ENCODE measurements at places on chromosomes 11 and 22.

DNA sequence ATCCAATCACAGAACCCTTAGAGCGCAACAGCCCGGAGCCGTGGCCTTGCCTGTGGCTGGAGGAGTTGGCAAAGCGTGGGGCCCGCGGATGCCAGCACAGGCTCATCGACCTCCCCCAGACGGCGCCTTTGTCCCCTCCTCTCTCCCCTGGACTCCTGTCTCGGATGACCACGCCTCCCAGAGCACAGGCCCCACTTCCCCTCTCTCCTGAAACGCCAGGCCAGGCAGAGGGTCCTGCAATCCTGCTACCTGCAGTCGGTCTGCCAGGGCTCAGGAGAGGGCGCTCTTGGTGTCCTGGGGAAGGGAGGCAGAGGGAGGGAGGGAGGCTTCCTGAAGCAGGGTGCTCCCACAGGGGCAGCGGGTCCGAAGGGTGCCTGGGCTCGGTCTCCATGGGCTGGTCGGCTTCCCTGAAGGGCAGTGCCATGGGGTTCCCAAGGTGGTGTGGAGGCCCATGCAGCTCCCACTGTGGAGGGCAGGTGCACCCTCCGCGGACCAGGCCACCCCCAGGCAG lies 16.6 kb upstream of the TTLL12 start:
- no peak for DNase-seq

DNA sequence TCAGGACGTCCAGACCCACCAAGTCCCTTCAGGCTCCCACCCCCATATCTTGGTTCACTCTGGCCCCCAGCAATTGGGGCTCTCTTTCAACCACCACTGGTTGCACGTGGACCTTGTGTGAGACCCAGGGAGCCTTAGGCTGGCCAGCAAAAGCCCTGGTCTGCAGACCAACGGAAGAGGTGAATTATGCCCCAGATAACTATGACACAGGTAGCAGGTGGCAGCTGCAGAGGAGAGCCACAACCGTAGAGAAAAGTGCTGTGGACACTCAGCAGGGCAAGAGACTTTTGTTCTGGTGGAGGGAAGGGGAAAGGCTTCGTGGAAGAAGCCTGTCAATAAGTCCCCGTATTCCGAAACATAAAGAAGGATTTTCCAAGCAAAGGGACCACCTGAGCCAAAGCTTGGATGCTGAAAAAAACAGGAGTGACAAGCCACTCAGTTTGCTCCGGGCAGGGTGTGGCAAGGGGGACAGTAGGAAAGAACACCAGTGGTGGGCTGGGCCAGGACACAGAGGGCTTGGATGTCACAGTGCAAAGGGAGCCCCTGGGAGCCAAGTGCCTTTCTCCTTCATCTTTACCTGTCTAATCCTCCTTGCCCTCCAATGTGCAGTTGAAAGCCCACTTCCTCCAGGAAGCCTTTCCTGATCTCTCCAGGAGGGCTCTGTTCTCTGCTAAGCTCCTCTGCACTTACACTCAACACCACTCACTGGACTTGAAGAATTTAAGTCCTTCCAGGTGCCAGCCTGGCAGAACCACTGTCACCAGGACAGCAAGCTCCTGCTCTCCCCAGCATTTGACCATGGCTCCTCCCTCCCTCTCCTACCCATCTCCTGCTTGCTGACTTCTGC lies 264.7 kb downstream of the BUD13 start:
- DNase-seq = no peak

GRCh38 chr22:48077699-48078098 lies 1315.2 kb downstream of the TBC1D22A start:
- no peak for DNase-seq

- DNase-seq = no peak
These were observed 37.3 kb downstream of the LRP5 start for GRCh38 chr11:68349461-68350249.

DNA sequence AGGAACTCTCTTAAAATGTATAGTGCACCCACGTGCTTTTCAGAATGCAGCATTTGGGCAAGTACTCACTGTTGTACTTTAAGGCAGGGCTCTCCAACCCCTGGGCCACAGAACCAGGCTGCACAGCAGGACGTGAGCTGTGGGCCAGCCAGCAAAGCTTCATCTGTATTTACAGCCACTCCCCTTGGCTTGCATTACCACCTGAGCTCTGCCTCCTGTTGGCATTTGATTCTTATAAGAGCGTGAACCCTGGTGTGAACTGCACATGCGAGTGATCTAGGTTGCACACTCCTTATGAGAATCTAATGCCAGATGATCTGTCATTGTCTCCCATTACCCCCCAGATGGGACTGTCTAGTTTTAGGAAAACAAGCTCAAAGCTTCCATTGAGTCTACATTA lies 3.0 kb downstream of the C11orf58 start:
- no peak for DNase-seq

- DNase-seq = peak; percentile 28
These were observed 14.9 kb upstream of the CCDC73 start for GRCh38 chr11:32809313-32809712.

DNA sequence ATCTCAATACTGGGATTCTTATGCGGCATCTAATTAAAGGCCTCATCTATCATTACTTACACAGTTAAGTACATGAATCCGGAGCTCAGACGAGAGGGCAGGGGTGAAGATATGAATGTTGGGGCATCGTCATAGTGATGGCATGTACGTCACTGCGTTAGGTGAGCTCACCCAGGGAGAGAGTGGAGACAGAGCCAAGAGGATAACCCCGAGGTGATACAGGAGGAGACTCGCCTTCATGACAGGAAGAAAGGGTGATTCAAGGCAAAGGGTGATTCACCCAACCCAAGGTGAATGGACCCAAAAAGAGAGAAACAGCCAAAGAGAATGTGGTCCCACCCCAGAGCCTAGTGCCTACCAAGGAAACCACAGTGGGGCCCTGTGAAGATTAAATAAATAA lies 132.9 kb upstream of the BLID start:
- no peak for DNase-seq

DNA sequence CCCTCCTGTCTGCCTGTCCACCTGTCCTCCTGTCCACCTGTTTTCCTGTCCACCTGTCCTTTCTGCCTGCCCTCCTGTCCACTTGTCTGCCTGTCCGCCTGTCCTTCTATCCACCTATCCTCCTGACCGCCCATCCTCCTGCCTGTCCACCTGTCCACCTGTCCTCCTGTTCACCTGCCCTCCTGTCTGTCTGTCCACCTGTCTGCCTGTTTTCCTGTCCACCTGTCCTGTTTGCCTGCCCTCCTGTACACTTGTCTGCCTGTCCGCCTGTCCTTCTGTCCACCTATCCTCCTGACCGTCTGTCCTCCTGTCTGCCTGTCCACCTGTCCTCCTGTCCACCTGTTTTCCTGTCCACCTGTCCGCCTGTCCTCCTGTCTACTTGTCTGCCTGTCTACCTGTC lies 682.8 kb downstream of the TBC1D22A start:
- DNase-seq = no peak

DNA sequence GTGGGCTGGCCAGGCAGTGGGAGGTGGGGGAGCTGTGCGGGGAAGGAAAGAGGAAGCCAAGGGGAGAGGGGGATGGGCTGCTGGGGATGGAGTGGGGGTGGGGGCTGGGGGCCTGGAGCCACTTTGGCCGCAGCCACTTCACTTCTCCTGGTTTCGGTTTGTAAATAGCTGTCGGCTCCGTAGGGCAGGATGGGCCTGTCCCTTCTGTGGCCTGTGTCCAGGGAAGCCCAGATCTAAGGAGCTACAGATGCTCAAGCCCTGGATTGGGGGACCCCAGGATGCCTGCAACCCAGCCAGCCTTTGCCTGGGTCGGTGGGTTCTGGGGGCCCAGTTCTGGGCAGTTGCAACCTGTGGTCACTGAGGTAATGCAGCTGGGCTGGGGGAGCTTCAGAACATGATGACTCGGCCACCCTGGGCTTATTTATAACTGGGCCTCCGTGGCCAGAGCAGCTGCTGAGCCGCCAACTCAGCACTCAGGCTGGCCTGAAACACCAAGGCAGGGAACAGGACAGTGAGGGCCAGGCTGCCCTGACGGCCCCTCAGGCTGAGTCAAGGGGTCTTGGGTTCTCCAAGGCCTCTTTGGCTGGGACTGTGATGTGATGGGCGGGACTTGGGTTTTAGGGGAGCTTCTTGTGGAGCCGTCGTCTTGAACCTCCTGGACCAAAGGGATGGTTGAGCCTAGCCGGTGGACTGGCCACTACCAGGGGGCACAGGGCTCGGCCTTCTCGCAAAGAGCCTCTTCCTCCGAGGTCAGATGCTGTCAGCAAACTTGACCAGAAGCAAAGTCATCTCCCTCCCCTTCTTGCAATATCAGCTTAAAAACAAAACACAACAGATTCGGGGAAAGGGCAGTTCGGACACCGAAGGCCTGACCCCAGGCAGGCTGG lies 15.0 kb upstream of the SLC39A13 start:
- no peak for DNase-seq

- no peak for DNase-seq
These were observed 123.3 kb upstream of the RASSF10 start for GRCh38 chr11:12885717-12886239.

- DNase-seq = no peak
These were observed 596.0 kb downstream of the INSC start for GRCh38 chr11:15710580-15711275.

- DNase-seq = no peak
These were observed 21.3 kb upstream of the CTSD start for GRCh38 chr11:1784761-1785650.

GRCh38 chr22:43819931-43820640 lies 8.0 kb upstream of the EFCAB6 start:
- no peak for DNase-seq

GRCh38 chr11:15738931-15739330 lies 617.4 kb downstream of the SOX6 start:
- DNase-seq = no peak

DNA sequence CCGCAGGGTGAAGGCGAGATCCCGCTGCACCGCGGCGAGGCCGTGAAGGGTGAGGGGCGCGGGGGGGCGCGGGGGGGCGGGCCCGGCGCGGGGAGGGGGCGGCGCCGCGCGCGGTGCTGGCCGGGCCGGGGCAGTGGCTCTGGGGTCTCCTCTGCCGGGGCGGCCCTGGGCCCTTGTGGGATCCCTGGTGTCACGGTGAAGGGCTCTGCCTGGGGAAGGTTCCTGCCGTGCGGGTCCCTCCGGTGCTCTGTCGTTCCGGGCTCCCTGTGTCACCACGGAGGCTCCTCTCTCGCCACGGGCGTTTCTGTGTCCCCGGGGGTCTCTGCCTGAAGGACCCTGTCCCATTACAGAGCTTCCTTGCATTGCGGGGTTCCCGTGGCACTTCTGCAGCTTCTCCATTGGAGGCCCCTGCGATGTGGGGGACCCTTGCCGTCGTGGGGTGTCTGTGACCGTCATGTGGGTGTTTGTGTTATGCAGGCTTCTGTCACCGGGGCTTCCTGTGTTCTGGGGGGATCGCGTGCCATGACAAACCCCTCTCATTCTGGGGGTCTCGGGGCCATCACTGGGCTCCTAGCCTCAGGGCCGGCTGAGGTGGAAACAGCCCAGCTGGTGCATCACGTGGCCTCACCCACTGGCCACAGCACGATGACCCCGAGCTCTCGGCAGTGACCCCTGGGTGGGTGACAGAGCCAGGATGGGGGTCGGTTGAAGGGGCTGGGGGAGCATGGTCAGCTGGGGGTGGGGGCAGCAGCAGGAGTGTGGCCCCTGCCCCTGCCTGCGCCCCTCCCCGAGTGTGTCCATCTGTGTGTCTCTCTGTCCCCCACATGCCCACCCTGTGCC lies 25.3 kb downstream of the SHANK3 start:
- DNase-seq = no peak

DNA sequence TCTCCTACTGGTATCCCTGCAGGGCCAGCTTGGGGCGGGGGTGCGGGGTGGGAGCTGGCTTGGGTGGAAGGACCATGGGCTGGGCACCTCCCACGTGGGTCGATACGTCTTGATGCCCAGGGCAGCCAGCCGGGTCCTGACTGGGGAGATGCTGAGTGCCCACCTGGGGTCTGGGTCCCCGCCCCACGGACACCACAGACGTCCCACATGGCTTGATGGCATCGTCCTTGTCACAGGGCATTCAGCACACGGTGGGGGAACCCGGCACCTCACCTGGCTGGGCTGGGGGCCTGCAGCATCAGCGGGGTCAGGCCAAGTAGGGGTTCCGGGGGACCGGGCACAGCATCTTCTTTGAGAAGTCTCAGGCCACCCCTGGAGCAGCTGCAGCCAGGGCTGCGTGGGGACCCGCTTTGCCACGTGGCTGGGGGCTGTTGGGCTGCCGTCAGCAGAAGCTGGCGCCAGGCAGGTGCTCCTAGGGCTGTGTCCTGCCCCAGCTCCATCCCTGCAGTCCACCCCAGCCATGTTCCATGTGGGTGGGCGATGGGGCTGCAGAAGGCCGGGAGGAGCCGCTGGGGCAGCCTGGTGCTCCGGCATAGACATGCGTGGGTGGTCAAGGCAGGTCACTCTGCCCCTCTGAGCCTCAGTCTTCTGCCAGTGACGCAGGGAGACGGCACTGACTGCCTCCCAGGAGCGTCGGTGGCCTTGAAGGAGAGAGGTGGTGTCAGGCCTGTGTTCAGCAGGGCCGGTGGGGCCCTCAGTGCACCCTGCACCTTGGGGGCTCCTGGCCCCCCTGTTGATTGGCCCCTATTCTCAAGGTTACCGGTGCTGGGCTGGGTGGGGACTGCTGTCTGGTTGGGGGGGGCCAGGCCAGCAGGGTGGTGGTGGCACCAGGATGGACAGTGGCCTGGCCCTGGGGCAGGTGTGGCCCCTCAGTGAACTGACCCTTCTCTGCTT lies 8.4 kb downstream of the SELENOO start:
- DNase-seq = no peak

DNA sequence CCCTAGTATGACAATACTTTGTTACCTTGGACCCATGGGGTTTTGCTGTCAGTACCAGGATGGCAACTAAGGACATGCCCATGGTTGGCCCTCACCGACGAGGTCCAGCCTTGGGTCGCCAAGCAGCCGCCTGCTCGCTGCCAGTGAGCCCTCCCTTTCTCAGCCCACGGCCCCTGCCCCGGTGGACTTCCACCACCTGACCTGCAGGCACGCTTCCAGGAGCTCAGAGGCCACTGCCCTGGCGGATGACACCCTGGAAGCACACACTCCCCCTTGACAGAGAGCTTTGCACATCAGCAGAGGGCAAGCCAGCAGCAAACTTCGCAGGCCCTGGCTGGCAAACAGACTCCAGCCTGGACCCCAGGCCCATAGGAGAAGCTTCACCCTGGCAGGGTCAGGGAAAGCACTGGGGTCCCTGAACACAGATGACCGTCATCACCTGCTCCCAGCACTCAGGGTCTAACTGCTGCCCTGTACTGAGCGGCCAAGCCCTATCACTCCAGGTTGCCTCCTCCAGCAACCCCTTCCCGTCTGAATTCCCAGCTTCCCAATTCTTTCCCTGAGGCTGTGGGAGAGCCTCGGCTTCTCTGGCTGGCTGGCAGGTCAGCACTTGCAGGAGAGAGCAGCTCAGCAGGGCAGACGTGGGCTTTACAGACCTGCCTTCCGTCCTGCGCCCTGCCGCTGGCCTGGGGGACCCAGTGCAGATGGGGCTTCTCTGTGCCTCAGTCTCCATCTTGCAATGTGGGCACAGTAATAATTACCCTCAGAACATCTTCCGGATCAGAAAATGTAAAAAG lies 2.7 kb upstream of the PPARA start:
- no peak for DNase-seq

- no peak for DNase-seq
These were observed 34.9 kb downstream of the RSPH14 start for GRCh38 chr22:23106906-23107367.
